ENCODE measurements at places on chromosomes 11 and 22. TPM values are rescaled to one million over a fixed set of nuclear protein-coding genes. Genes with fewer than 3 reads are reported as not detected.

Gene OR2AT4
- not detected for total RNA-seq

Gene AGBL2
- 3.6 TPM for total RNA-seq

Gene GSTT2B
- total RNA-seq: 0.36 TPM

Gene OR52A1
- total RNA-seq: not detected

Gene MRGPRX4
- not detected for total RNA-seq

Gene ASRGL1
- total RNA-seq: 30.6 TPM

Gene ACR
- not detected for total RNA-seq

Gene POU2AF3
- total RNA-seq: 0.73 TPM
